ENCODE measurements at places on chromosomes 4 and X.

DNA sequence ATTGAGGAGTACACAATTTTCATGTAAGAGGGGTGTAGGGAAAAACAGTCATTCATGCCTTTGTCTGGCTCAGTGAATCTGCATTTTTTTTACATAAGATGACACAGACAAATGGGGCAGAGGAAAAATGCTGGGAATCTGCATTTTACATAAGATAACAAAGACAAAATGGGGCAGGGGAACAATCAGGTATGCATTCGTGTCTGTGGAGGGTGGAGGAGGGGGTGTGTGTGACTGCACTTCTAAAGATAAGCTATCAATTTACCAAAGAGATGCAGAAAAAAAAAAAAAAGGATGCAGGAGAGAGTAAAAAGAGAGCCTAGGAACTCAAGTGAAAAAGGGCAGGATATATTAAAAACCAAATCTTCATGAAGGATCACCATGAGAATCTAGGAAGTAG is 637.4 kb downstream of the ZNF674 start:
- DNase-seq, result no peak

DNA sequence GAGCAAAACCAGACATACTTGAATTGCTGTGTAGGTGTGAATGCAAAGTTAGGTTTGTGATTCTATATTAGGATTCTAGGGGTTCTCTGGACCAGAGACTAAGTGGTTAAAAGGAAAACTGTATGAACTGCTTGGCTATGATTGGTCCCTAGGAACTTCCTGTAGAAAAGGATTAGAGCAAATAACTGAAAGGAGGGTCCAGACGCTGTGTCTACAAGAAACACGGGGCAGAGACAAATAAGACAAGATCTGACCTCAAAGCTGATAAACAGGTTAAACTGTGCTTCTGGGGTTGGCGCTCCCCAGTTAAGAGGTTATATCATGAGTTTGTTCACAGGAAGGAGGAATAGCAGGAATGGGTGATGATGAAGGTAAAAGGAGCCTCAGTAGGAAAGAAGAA is 183.6 kb downstream of the MGST2 start:
- no peak for DNase-seq

DNA sequence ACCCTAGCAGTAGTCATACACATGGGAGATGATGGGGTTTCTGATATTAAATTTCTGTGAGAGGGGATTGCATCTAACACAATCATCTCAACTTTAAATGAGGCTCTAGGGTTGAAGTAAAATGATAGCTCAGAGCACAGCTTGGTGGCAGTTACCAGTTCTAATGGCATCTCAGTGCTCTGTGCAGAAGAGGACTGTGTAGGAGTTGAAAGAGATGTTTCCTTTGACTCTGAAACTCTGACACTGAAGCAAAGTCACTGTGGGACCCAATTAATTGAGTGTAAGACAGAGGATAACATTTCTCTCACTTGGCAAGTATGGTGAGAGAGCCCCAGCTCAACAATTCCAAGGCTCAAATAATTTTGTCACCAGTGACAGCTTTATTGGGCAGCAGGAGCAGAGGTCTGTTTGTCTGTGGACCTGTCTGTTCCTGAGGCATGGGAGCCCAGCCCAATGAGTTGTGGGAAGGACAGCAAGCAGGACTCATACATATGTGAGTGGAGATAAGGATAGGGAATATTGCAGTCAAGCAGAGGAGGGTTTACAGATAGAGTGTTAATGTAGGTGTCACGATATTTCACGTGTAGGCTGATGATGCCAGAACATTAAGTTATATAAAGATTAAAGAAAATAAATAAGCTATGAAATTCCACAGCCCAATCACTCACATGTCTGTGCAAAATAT is 76.7 kb upstream of the NAF1 start:
- DNase-seq, result no peak

DNA sequence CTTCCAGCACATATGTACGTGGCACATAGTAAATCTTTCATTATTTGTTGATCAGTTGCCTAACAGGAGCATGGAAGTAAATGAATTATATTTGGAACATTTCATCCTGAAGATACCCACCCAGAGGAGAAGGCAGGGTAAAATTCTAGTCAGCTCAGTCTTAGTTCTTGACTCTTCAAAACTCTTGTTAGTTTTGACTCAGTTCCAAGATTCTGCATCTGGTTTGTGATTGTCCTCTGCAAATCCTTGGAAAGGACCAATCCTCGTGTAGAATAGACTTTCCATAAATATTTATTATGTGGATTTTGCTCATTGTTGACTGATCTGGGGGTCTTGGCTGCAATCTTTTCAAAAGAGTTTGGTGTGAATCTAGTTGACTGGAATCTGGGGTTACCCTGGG is 257.5 kb upstream of the FAT1 start:
- no peak for DNase-seq

- no peak for DNase-seq
Measured at GRCh38 chr4:184373886-184374405, 100.4 kb downstream of the IRF2 start.

DNA sequence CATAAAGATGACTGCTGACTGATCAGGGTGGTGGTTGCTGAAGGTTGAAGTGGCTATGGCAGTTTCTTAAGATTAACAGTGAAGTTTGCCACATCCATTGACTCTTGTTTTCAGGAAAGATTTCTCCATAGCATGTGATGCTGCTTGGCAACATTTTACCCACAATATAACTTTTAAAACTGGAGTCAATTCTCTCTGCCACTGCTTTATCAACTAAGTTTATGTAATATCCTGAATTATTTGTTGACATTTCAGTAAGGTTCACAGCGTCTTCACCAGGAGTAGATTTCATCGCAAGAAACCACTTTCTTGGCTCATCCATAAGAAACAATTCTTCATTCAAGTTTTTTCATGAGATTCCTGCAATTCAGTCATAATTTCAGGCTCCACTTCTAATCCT is 166.5 kb upstream of the SPRY1 start:
- no peak for DNase-seq

- no peak for DNase-seq
Measured at GRCh38 chrX:30010471-30010870, 204.9 kb upstream of the MAGEB2 start.

DNA sequence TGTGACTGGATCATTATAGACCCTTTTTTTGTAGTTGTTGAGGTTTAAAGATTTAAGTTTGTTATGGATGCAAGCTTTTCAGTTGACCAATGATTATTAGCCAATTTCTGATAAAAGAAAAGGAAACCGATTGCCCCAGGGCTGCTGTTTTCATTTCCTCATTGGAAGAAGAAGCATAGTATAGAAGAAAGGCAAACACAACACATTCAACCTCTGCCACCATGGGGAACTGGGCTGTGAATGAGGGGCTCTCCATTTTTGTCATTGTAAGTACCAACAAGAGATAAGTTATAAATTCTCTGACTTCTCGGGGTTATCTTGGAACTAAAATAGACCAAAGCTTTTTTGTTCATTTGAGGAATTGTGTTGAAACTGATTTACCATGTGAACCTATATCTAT is at the start of gene CYBB:
CYBB (plus strand) TSS at position 203 of the 400 bp plus-strand sequence; CDS start at position 222, 19 bp downstream.
- no peak for DNase-seq

- DNase-seq, result no peak
Measured at GRCh38 chrX:154724993-154725756, 25.7 kb downstream of the GAB3 start.

GRCh38 chr4:81343536-81343935 is 128.2 kb downstream of the RASGEF1B start:
- no peak for DNase-seq

DNA sequence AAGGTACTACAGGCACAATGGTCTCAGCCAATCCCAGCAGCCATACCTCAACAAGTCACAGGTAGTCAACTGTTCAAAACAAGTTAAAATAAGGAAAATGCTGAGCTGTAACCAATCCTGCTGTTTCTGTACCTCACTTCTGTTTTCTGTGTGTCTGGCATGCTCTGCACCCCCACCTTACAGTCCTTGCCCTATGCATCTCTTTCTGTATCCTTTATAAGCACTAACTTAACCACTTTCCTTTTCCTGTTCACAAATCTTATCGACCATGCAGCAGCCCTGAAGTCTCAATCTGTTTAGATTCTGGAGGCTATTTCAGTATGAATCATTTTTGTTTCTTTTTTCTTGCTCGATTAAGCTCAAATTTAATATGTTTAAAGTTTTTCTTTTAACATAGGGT is 12.5 kb upstream of the FAM13A start:
- no peak for DNase-seq

- DNase-seq, result no peak
Measured at GRCh38 chr4:145939856-145940255, 1.2 kb upstream of the ZNF827 start.

DNA sequence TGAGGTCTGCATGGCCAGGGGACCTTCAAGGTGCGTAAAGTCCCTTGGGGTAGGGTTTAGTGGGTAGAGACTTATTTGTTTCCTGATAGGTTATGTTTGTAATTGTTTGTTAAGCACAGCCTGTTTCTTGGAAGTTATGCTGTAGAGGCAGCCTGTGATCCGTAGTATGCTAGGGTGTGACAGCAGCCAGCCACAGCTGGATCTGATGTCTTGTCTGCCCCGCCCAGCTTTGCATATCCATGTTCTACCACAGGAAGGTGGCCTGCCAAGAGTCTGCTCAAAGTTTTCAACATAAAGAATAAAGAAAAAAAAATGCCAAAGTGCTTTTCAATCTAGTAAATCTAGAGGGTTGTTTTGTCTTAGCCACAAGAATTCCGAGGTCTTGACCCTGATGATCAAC is 19.1 kb upstream of the PRRG3 start:
- DNase-seq, result no peak

DNA sequence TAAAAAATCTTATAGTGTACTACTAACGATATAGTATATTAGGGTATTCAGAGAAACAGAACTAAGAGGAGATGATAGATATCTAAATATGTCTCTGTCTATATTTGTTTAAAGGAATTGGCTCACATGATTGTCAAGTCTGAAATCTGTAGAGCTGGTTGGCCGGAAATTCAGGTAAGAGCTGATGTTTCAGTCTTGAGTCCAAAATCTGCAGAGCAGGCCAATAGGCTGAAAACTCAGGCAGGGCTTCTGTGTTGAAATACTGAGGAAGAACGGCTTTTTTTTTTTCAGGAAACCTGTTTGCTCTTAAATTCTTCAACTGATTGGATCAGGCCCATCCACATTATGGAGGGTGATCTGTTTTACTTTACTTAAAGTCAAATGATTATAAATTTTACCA is 31.7 kb downstream of the PGRMC2 start:
- no peak for DNase-seq

DNA sequence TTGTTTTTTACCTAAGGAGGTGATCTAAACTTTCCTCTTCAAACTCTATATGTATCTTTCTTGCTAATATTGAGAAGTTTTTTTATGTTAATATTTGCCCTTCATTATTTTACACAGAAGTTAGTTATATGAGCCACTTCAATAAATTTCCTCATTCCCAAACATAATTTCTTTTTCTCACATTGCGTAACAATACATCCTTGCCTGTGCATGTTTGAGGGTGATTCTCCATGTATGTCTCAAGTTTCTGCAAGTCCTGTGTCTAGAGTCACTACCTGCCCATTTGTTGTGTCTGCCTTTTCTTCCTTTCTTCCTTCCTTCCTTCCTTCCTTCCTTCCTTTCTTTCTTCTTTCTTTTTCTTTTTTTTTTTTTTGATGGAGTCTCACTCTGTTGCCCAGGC is 2057.9 kb downstream of the PCDH7 start:
- peak; percentile 37 for DNase-seq

GRCh38 chrX:130539721-130540321 is 138.0 kb downstream of the RBMX2 start:
- no peak for DNase-seq

- DNase-seq, result no peak
Measured at GRCh38 chr4:3069661-3070199, 4.6 kb downstream of the HTT-AS start.

DNA sequence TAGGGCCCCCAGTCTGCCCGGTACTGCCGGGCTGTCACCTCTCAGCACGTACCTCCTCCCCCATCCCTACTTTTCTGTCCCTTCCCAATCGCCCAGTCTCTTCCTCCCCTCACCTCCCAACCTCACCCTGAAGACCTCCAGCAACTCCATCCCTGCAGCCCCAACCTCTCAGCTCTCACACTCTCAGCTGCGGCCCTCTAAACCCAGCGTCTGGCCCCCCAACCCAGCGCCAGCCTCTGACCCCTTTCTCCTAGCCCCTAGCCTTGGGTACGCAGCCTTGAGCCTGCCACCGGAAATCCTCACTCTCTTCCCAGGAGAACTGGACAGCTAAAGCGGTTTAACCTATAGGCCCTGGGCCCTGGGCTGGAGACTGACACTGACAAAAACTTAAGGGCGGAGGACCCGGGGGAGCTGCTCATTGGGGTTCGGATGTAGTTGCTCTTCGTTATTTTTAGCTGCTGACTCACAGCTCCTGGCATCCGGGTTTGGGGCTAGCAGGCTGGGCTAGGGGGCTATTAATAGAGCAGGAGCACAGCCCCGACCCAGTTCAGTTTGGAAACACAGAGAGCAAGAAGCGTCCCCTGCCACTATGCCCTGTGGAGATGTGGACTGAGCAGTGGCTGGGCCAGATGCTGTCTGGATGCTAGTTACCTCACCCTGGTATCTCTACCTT is 9.6 kb upstream of the DLG3 start:
- no peak for DNase-seq

DNA sequence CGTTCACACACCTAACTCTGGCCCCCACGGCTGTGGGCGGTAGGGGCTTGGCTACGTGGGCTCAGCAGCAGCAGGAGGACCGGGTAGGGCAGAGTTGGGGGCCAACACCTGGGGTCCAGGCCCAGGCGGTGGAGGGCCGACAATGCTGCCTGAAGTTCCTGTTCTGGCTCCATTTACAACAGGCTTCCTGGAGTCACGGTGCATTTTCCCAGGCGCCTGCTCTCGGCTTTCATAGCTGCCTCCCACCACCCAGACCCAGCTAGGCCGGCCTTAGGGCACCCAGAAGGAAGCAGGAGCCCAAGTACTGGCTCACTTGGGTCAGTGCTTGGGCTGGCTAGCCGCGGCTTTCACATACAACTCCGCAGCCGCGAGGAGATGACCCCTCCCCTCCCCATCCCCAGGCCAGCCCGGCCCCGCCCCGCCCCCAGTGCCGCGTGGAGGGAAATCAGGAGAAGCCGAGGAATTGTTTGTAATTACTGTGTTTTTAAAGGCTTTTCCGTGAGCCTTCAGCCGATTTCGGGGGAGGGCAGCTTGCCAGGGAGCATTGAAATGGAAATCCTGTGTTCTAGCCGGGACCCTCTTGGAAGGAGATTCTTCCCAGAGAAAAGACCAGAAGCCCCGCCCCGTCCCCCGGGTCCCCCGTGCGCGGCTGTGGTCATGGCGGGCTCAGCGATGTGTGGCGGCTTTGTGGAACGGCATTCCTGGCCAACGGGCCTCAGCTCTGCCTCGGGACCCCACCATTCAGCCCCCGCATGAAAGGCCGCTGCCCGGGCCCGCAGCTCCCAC is 28.5 kb downstream of the PJA1 start:
- no peak for DNase-seq

DNA sequence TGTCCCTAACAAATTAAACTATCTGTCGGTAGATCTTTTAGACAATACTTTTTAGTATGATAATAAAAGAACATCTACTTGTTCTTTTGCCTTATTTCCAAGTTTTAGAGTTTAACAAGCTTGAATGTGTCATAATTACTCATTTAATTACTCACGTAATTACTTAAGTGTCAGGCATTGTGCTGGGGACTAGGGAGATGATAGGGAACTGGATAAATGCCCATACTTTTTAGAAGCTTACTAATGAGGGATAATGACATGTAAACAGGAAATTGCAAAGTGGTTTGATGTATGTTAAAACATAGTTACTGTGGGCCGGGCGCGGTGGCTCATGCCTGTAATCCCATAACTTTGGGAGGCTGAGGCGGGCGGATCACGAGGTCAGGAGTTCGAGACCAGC is 158.3 kb downstream of the DMD start:
- no peak for DNase-seq
